LHCN-M2 (cell line): ENCODE measurements at places on chromosomes 16 and 17. TPM values are rescaled to one million over a fixed set of nuclear protein-coding genes. Genes with fewer than 3 reads are reported as not detected.

DNA sequence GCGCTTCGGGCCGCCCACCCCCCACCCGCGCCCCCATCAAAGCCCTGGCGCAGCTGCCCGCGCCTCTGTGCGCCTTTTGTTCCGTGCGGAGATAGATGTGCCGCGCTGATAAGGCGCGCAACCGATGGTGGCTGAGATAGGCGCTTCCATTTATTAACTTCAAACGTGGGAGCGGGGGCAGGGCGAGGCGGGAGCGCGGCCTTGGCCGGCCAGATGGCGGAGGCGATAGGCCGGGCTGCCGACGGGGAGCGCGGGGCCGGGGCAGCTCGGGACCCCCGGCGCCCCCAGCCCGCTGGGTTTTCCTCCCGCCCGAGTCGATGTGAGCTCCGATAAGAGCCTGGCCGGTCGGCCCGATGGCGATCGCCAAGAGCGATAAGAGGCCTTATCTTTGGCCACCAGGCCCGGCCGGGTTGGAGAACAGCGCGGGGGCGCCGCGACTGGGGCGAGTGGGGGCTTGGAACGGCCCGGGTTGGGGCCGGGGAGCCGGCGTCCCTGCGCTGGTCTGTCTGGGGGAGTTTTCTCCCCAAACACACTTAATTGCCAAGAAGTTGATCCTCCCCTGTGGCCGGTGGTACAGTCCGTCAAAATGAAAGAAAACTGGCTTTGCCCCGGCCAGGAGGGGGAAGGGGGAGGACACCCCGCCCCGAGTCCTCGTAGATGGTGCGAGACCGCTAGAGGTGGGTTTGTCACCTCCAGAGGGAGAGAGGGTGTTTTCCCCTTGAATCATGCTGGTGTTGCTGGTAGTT lies 2.7 kb downstream of the ZFPM1 start:
- DNase-seq, result peak; percentile 41

GRCh38 chr16:69494991-69495392 lies 70.6 kb downstream of the CYB5B start:
- DNase-seq, result peak; percentile 13

Gene IKZF3
- not detected in 2 replicates for total RNA-seq

Gene PRR15L
- not detected in 2 replicates for total RNA-seq

DNA sequence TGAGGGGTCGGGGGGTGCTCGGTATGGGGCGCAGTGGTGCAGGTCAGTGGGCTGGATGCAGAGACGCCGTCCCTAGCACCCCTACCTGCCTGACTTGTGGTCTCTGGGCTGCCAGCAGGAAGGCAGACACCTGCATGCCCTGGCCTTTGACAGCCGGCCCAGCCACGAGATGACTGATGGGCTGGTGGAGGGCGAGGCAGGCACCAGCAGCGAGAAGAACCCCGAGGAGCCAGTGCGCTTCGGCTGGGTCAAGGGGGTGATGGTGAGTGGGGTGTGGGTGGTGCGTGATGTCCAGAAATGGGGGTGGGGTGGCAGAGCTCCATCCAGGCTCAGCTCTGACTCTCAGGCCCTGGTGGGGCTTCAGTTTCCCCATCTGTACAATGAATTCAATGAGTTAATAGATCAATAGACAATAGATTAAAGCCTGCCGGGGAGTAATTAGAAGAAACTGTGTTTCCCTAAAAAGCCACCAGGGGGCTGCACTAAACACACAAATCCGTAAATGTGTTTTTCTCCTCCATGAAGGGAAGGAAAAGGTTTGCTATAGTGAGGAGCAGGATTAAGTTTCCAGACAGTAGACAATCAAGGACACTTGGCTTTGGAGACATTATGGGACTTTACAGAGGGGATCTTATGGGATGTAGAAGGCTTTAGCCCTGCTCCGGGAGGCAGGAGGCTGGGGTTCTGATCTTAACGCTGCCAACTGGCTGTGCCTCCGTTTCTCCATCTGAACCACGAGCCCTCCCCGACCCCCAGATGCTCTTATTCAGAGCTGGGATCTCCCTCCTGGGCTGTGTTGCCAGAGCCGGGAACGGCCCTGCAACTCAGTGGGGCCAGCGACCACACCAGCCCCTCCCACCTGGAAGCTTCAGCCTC lies 2.2 kb downstream of the SLC12A3 start:
- peak; percentile 70 for DNase-seq

GRCh38 chr17:77422748-77423113 lies 282.0 kb downstream of the SEC14L1 start:
- no peak for DNase-seq
